Activated naive CD8-positive, alpha-beta T cell treated with anti-CD3 and anti-CD28 coated beads, Interleukin-2, amount 10 ng/mL, durations not matched to agents 7 days and 5 days (primary cell): ENCODE measurements at places on chromosomes 13 and 19.

- H3K27ac ChIP-seq: no peak overlapping the region
- no peak for DNase-seq
- H3K27me3 ChIP-seq: peaks cover 19% of the 10 kb centered on the region
- peaks cover 10% of the 10 kb centered on the region for H3K4me1 ChIP-seq
- H3K4me3 ChIP-seq: no peak overlapping the region
These were observed 6.6 kb upstream of the NRTN start for GRCh38 chr19:5798244-5798643.

DNA sequence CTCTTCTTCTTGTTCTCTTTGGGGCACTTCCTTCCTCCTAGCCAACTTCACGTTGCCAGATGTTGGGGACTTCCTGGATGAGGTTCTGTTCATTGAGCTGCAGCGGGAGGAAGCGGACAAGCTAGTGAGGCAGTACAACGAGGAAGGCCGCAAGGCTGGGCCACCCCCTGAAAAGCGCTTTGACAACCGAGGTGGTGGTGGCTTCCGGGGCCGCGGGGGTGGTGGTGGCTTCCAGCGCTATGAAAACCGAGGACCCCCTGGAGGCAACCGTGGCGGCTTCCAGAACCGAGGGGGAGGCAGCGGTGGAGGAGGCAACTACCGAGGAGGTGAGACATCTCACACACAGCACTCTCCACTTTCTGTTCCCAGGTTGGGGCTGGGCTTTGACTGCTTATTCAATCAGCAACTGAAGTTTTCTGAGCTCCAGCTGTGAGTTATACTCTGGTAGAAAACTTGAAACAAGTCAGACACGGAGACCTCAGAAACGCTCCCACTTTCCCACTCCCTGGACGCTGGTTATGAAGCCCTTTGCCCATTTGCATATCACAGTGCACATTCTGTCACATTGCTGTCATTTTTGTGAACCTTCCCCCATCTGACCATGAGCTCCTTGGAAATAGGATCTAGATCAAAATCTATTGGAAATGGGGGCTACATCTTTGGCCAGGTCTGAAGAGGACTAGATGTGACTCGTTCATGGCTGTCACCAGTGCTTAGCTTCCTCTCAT, 7.2 kb upstream of the CCDC97 start:
- peak overlapping the region; percentile 69 for H3K4me3 ChIP-seq
- peaks cover 79% of the 10 kb centered on the region for H3K4me1 ChIP-seq
- peak; percentile 83 for DNase-seq
- no peaks in the 10 kb centered on the region for H3K27me3 ChIP-seq
- H3K27ac ChIP-seq: peak overlapping the region; percentile 94

- H3K36me3 ChIP-seq: no peaks in the 10 kb centered on the region
- H3K4me1 ChIP-seq: no peaks in the 10 kb centered on the region
- DNase-seq: no peak
These were observed 96.3 kb upstream of the SOX1 start for GRCh38 chr13:111970494-111971141.

GRCh38 chr19:1254081-1254527, 5.7 kb downstream of the MIDN start:
- no peak for DNase-seq
- no peak overlapping the region for H3K4me3 ChIP-seq
- H3K4me1 ChIP-seq: peaks cover 21% of the 10 kb centered on the region
- no peak overlapping the region for H3K27ac ChIP-seq
- no peaks in the 10 kb centered on the region for H3K27me3 ChIP-seq

- H3K27ac ChIP-seq: no peak overlapping the region
- no peak overlapping the region for H3K4me3 ChIP-seq
- H3K27me3 ChIP-seq: peaks cover 31% of the 10 kb centered on the region
- H3K4me1 ChIP-seq: peaks cover 49% of the 10 kb centered on the region
- DNase-seq: no peak
- no peaks in the 10 kb centered on the region for H3K36me3 ChIP-seq
These were observed 2.6 kb upstream of the MCEMP1 start for GRCh38 chr19:7674010-7675005.

- no peak for DNase-seq
These were observed 1.1 kb downstream of the ELF1 start for GRCh38 chr13:41017817-41018601.

- H3K4me3 ChIP-seq: peak within 1 kb of the TSS; percentile 90
- H3K27me3 ChIP-seq: no peaks in the 10 kb centered on the region
- peak; percentile 87 for DNase-seq
- peak within 1 kb of the TSS; percentile 81 for H3K27ac ChIP-seq
These were observed at the start of the genes PRDX2 and THSD8 for GRCh38 chr19:12801466-12802266. TSS of gene PRDX2 (minus strand) at chr19:12801800. CDS start at chr19:12801261, 539 bp downstream. TSS of gene THSD8 (plus strand) at chr19:12802069. CDS start at chr19:12802072, 3 bp downstream.

- H3K4me1 ChIP-seq: peaks cover 2% of the 10 kb centered on the region
- no peak overlapping the region for H3K27ac ChIP-seq
- H3K4me3 ChIP-seq: no peak overlapping the region
- H3K27me3 ChIP-seq: no peaks in the 10 kb centered on the region
- DNase-seq: no peak
- peaks cover 26% of the 10 kb centered on the region for H3K36me3 ChIP-seq
These were observed 45.4 kb upstream of the TFDP1 start for GRCh38 chr13:113539176-113539575.

DNA sequence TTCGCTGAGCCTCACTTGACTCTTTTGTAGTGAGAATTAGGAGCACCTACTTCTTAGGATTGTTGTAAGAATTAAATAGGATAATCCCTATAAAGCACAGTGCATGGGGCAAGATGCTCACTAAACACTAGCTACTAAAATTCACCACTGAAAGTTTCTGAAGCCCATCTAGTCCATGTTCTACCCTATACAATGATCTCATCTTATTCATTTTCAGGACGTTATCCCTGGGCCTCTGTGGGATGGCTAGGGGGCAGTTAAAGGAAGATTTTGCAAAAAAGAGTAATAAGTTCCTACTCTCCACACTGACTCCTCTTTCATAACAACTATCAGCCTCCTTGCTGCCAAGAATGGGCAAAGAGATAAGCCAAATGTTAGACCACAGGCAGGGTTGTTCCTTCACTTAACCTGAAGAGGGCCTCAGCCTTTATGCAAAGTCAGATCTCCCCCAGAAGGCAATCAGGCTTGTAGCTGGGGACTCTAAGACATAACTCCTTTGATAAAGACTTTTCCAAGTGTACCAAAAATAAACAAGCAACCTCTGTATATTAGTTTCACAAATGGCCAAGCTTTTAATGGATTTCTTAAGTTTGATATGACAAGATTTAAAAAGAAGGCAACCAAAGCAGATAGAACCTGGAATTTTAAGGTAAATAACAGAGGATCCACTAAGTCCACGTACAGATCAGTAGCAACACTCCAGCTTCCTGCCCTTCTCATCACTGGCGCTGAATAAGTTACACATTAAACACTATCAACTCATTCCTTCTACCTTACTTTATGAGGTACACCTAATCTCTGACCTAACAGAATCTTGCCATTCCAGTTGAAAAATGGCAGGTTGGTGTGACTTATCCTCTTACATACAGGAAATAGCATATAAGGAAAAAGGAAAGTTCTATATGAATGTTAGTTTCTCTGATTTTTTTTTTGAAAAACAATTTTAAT, 44.4 kb downstream of the ELF1 start:
- no peak for DNase-seq
- peaks cover 18% of the 10 kb centered on the region for H3K36me3 ChIP-seq
- peak overlapping the region; percentile 63 for H3K27ac ChIP-seq
- no peaks in the 10 kb centered on the region for H3K27me3 ChIP-seq

GRCh38 chr13:27953676-27954405, 15.3 kb downstream of the CDX2 start:
- H3K27ac ChIP-seq: no peak overlapping the region
- DNase-seq: peak; percentile 87
- peaks cover 59% of the 10 kb centered on the region for H3K27me3 ChIP-seq
- H3K4me1 ChIP-seq: peaks cover 9% of the 10 kb centered on the region
- H3K4me3 ChIP-seq: peak overlapping the region; percentile 66
- H3K36me3 ChIP-seq: no peaks in the 10 kb centered on the region

DNA sequence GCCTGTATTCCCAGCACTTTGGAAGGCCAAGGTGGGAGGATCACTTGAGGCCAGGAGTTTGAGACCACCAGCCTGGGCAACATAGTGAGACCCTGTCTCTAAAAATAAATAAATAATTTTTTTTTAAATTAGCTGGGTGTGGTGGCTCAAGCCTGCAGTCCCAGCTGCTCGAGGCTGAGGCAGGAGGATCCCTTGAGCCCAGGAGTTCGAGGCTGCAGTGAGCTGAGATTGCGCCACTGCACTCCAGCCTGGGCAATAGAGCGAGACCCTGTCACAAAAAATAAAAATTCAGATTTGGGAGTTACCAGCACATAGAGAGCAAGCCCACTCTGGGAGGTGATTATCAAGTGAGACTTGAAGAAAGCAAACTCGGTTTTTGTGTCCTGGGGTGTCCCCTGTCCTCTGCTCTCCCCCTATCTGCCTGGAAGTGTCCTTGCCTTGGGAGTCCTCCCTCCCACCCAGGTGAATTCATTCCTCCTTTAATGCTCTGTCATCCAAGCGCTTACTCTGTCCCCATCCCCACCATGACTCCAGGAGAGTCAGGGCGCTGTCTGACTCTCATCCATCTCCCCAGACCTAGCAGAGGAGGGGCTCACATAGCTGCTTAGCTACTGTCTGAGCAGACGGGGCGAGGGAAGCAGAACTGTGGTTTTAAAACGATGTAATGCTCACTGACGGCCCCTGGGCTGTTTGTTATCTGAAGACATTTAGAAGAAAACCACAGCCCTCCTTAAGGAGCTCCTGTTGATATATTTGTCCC, 146.8 kb downstream of the STK24 start:
- H3K36me3 ChIP-seq: peaks cover 1% of the 10 kb centered on the region
- no peaks in the 10 kb centered on the region for H3K4me1 ChIP-seq
- no peak for DNase-seq
- no peaks in the 10 kb centered on the region for H3K27me3 ChIP-seq
- no peak overlapping the region for H3K4me3 ChIP-seq

- peaks cover 31% of the 10 kb centered on the region for H3K27me3 ChIP-seq
- H3K36me3 ChIP-seq: no peaks in the 10 kb centered on the region
- H3K27ac ChIP-seq: peak overlapping the region; percentile 70
- H3K4me3 ChIP-seq: peak overlapping the region; percentile 86
These were observed 169.3 kb downstream of the COL4A1 start for GRCh38 chr13:110137680-110138009.

GRCh38 chr13:39051157-39051556, 12.9 kb downstream of the NHLRC3 start:
- no peak for DNase-seq
- H3K27ac ChIP-seq: no peak overlapping the region
- H3K4me1 ChIP-seq: no peaks in the 10 kb centered on the region
- no peaks in the 10 kb centered on the region for H3K27me3 ChIP-seq

DNA sequence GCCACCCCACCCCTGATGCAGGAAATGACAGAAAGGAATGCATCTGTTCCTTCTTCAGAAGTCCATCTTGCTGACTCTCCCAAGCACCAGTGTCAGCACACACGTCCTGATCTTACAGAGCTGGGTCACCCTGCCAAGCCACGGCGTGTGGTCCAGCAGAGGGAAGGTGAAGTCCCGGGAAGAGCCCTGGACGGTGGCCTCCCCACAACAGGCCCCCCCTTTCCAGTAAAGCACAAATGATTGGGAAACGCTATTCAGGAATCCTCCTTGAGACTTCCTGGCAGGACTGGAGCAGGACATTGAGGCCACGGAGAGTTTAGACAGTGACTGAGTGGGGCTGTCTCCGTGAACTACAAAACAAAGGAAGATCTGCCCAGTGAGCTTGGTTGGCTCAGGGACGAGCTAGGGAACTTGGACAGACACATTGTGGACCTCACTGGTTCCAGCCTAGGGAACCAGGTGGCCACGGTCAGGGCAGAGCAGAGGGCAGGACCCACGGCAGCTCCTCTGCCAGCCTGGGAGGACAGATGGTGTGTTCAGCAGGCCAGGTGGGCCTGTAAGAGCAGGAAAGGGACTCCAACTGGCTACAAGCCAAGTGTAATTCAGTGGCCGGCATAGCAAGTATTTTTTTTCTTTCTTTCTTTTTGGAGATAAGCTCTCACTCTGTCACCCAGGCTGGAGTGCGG, 41.7 kb downstream of the ELL start:
- peak overlapping the region; percentile 67 for H3K27ac ChIP-seq
- no peak for DNase-seq
- H3K36me3 ChIP-seq: no peaks in the 10 kb centered on the region
- peak overlapping the region; percentile 11 for H3K4me3 ChIP-seq

GRCh38 chr19:43624933-43625332, 5.5 kb upstream of the ZNF428 start:
- H3K27me3 ChIP-seq: peaks cover 10% of the 10 kb centered on the region
- H3K4me1 ChIP-seq: peaks cover 17% of the 10 kb centered on the region
- no peak overlapping the region for H3K4me3 ChIP-seq
- peak overlapping the region; percentile 51 for H3K27ac ChIP-seq
- peaks cover 2% of the 10 kb centered on the region for H3K36me3 ChIP-seq

- no peaks in the 10 kb centered on the region for H3K36me3 ChIP-seq
- DNase-seq: no peak
- peaks cover 24% of the 10 kb centered on the region for H3K27me3 ChIP-seq
- peaks cover 2% of the 10 kb centered on the region for H3K4me1 ChIP-seq
- no peak overlapping the region for H3K4me3 ChIP-seq
- H3K27ac ChIP-seq: no peak overlapping the region
These were observed 26.6 kb downstream of the CD70 start for GRCh38 chr19:6564393-6564792.

- no peaks in the 10 kb centered on the region for H3K36me3 ChIP-seq
- H3K4me3 ChIP-seq: no peak overlapping the region
- no peak for DNase-seq
- no peaks in the 10 kb centered on the region for H3K27me3 ChIP-seq
- no peak overlapping the region for H3K27ac ChIP-seq
These were observed 598.6 kb upstream of the PCDH20 start for GRCh38 chr13:62014299-62014698.

- no peak overlapping the region for H3K4me3 ChIP-seq
- no peak for DNase-seq
- H3K27ac ChIP-seq: no peak overlapping the region
- H3K27me3 ChIP-seq: no peaks in the 10 kb centered on the region
- H3K36me3 ChIP-seq: peaks cover 7% of the 10 kb centered on the region
These were observed 19.2 kb upstream of the UQCR11 start for GRCh38 chr19:1624458-1624857.

GRCh38 chr19:46256855-46257254, 27.3 kb downstream of the IGFL1 start:
- DNase-seq: no peak
- no peaks in the 10 kb centered on the region for H3K36me3 ChIP-seq
- H3K27ac ChIP-seq: no peak overlapping the region

DNA sequence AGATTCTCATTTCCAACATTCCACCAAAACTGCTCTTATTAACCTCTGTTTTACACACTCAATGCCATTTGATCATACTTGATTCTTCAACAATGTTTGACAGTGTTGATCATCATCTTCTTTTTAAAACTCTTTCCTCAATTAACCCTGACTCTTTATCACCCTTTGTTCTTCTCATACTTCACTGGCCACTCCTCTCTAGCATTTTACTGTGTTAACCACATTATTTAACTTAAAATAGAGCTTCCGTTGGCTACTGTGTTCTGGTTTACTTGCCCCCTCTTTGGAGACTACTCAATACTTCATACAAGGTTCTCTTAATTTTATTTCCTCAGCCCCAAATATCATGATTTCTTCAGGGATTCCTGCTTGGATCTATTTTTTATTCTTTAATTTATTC, 121.1 kb upstream of the SPRY2 start:
- H3K27me3 ChIP-seq: no peaks in the 10 kb centered on the region
- H3K36me3 ChIP-seq: no peaks in the 10 kb centered on the region
- H3K4me1 ChIP-seq: no peaks in the 10 kb centered on the region
- no peak overlapping the region for H3K4me3 ChIP-seq
- no peak for DNase-seq
- no peak overlapping the region for H3K27ac ChIP-seq
